ENCODE measurements at places on chromosomes 6 and 20.

DNA sequence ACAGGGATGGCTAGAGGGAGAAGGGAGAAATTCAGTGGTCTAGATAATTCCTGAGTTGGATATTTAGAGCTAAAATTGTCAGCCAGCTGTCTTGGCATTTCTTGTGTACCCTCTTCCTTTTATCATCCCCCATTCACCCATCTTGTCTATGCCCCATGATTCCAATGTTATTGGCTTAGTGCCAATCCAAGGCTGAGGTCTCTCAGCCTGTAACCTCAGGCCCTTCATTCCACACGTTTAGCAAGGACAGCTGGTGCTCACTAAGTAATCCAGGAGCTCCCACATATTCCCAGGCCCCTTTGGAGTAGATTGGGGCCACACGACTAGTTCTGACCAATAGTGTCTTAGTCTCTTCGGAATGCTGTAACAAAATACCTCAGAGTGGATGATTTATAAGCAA is 112.4 kb upstream of the ATXN1 start:
- DNase-seq = no peak

DNA sequence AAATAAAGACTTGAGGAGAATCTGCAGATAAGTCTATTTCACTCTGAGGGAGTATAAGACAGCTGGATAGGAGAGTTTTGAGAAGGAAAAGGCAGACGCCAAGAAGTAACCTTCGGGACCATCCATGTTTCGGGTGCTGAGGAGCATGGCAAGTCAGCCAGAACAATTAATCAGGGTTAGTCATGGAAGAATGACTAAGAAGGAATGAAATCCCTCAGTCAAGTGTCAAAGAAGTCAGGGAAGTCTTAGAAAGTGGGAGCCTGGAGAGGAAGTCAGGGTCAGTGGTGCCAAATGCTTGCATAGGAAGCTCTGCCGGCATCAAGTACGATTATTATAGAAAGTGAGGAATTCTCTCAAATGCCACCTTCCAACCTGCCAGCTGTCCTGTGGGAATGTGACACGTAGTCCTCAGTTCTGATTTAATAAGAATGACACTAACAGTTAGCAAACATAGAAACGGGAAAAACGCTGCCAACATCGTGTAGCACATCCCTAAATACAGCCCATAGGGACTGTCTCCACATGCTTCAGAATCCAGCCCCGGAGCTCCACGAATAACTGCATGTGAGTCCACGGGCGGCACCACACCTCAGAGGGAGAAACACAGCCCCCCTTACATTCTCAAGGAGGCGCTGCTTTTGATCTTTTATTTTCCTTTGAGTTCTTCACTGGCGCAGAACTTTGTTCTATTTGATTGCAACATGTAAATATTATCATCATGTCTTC is 602.7 kb downstream of the PRKN start:
- no peak for DNase-seq

DNA sequence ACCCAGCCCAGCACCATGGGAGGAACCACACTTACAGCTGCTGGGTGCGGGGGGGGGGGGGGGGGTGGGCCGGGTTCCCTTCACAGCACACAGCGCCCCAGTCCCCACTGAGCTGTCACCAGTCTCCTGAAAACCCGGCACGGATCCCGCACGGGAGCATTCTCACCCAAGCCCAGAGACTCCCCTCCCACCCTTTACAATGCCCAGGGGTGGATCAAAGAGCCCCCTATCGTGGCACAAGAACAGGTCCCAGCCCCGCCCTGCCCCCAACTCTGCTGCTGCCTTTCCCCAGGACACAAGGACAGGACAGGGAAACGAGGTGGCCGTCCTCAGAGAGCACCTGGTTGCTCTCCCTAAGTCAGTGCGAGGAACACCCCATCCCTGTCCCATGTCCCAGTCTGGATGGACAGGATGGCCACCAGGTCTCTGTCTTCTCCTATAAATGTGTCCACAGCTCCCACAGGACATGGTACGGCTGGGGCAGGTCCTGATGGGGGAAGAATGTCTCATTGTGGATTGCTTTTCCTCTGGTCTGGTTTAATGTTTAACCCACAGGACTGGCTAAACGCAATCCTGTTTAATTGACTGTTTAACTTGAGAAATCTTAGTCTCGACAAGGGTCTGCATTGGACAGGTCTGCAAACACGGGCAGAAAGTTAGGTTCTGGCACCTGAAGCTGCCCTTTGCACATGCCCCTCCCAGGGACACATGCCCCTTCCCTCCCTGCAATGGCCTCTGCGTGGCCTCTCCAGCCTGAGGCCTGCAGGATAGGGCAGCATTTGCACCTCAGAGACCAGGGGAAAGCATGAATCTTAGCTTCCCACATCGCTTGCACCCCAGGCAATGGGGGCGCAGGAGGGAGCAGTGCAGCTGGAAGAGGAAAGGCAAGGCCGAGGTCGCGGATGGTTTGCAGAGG is 45.3 kb downstream of the DACT2 start:
- DNase-seq = no peak

DNA sequence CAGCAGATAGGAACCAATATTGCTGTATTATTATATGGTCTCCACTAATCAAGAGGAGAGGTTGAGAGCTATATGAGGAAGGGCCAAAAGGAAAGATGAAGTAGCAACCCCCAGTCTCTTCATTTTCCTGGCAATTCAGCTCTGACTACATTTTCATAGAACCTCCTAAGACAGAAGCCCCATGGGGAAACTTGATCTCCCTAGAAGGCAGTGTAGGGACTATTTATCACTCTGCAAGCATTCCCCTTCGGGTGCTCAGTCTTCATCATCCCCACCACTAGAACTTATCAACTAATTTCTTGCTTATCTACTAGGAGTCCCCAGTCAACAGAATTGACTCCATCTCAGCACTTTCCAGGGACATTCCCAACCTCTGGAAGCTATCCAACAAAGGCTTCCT is 25.5 kb upstream of the ITCH start:
- no peak for DNase-seq

DNA sequence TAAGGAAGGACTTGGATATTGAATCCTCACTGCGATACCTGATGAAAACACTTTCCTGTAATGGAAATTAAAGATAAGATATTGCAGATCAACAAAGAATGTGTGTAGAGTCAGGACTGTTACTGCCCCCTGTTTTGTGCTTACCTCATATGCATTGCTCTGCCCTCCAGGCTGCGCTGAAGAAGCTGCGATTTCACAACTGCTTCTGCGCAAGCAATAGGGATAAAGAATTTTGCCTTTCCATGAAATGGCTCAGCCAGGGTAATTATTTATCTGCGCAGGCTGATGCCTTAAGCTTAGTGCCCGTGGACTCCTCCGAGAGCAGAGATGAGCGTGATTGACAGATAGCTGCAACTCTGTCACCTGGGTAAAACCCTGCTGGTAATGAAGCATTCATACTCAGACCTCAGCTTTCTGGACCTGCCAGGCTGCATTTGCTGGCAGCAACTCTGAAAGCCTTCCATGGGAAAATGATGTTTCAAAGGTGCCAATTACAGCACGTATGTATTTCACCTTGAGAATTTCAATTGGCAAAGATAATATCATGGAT is 370.6 kb downstream of the SAMD5 start:
- no peak for DNase-seq

GRCh38 chr20:58647162-58647795 is 3.8 kb upstream of the STX16 start:
- DNase-seq = no peak

DNA sequence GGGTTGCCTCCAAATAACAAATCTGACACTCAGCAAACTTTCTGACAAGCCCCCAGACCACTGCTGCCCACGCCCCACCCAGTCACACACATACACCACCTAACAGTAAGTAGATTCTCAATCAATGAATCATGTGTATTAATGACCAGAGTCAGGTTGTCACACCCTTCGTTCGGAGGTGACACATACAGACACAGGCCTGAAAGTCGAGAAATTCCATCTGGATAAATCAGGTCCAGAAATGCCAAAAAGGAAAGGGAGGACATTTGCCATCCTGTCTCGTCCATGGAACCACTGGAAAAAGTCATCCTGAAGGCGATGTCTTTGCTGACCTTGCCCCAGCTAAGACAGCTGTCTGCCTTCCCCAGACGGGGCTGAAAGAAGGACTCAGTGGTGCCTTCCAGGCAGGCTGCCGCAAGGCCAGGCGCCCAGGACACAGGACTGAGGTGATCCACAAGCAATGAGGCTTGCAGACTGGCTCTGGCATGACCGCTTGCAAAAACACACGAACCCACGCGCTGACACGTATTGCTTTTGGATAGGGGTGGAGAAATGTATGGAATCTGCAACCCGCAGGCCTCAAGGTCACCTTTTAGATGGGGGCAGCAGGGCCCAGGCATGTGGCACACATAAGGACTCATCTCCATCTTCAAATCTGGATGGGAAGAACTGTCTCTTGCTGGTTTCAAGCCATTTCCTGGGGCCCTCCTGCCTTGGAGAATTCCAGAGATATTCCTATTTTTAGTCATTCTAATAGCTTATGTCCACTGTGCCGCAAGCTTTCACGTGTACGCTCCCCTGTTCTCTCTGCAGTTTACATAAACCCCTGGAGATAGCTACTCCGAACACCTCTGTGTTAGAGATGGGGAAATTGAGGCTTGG is 9.0 kb downstream of the NFATC2 start:
- DNase-seq = no peak

GRCh38 chr6:148973538-148974208 is 226.8 kb downstream of the UST start:
- no peak for DNase-seq

- DNase-seq = no peak
Observed at GRCh38 chr6:121971931-121972335, 427.5 kb upstream of the HSF2 start.

- no peak for DNase-seq
Observed at GRCh38 chr6:101445527-101445926, 52.0 kb downstream of the GRIK2 start.

- DNase-seq = no peak
Observed at GRCh38 chr6:90183587-90184333, 112.9 kb downstream of the BACH2 start.

- no peak for DNase-seq
Observed at GRCh38 chr20:38209054-38209675, 44.1 kb upstream of the TGM2 start.

GRCh38 chr20:42641886-42642285 is 547.8 kb downstream of the PTPRT start:
- no peak for DNase-seq

- DNase-seq = no peak
Observed at GRCh38 chr6:33925210-33925609, 121.4 kb upstream of the MLN start.

- no peak for DNase-seq
Observed at GRCh38 chr6:161143663-161144430, 130.0 kb downstream of the AGPAT4 start.

DNA sequence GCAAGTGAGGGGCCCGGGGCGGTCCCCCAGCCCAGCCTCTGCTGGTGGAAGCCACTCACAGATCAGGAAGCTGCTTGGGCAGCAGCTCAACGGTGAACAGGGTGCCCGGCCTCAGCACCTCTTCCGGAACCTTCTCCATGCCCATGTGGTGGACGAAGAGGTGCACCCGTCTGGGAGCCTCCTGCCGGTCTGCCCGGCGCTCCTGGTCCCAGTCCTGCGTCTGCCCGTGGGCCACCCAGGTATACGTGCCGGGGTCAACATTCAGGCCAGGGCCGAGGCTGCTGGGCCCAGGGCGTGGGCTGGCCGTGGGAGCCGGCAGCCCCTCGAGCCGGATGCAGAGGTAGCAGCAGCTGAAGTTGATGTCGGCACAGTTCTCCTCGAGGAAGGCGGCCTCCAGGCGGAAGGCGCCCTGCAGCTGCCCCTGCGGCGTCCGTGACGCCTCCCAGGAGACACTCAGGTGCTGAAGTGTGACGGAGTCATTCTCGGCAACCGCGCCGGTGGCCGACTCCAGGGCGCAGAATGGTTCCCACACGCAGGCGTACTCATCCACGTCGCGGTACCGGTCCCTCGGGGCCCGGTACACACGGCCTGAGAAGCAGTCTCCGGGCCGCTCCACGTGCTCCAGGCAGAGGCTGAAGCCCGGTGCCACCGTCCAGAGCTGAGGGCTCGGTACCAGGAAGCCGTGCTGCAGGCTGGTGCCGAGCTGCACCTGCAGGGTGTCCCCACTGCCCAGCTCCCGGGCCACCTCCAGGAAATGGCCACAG is 8.7 kb downstream of the FNDC11 start:
- no peak for DNase-seq

Measured in activated T-helper 1 cell treated with anti-CD3 and anti-CD28 coated beads, Interleukin-2, amount 50 U/mL, for 16 hours (primary cell).